ENCODE measurements at places on chromosomes 13 and 19.

DNA sequence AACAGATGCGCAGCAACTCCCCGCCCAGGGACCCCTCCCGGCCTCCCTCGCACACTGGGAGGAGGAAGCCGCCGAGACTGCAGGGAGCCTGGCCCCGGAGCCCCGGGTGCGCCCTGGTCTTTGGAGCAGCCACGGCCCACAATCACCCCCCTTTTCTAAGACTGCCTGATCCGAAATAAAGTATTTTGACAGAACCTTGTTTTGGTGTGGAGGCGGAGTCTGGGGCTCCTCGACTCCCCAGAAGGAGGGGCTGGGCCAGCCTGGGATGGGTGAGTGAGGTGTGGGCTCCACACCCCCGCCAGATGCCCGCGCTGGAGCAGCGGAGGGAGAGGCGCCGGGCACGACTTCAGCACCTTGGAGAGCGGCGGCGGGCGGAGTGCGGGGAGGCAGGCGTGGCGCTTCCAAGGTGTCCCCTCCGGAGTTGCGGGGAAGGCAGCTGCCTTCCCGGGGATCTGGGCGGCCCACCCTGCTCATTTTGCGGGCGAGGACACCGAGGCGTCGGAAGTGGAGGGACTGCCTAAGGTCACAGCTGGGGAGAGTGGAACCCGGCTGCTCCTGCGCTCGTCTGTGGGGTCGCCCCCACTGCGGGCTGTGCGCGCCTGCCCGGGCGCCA is 9.4 kb downstream of the SIRT6 start:
- DNase-seq = no peak

DNA sequence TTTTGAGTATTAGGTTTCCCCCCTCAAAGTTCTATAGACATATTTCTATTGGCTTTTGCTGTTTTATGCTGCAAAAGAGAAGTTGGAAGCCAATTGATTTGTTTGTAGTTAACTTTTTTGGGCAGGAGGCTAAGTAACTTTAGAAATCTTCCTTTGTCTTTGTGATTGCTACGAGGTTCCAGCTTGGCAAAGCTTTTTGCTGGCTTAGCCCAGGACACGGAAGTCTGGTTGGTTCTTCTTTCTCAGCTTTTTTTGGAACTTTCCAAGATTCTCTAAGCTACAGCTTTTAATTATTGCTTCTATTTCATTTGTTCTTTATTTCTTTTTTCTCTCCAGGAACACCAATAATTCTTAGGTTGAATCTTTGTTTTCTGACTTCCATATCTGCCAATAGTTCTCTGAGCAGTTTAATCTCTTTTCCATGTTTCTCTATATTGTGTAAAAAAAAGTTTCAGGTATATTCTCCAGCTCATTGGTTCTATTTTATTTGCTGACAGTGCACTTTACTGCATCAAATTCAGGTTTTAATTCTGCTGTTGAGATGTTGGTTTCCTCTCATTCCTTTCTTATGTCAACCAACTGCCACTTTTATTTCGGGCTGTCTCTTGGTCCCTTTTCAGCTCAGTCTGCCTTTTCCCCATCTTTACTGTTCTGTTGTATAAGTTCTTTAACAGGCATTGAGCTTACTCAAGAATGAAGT is 27.8 kb downstream of the MBNL2 start:
- no peak for DNase-seq

DNA sequence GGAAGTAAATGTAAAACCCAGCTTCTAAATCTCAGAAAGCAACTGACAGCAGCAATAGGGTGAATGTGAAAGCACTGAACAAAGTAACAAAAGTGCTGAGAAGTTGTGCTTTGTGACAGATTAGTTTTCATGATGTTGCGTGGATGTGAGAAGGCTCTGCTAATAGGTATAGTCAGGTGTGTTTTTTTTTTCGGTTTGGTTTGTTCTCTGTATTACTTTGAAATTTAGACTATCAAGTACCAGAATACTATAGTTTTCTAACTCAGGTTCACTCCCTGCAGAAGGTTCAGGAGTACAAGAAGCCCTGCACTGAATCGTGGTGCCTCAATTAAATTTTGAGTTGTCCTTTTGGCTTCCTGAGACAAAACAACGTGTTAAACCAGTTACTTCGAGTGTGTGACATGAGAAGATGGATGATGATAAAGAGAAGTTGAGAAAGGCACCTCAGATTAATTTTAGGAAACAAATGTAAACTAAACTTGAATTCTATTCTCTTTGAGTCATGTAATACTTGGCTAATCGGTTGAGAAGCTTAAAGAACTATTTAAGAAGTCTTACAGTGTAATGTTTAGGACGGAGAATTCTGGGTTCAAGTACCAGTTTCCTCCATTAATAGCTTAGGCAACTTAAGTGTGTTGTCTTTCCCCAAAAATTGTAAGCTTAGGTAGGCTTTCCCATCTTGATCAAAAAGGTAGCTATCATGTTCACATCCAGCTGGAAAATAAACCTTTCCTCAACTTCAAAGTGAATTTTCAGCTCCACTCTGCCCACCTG is 10.3 kb downstream of the MIR17HG start:
- no peak for DNase-seq

GRCh38 chr13:33649212-33649878 is 168.6 kb upstream of the RFC3 start:
- no peak for DNase-seq
